ENCODE measurements at places on chromosomes 13 and 19. TPM values are rescaled to one million over a fixed set of nuclear protein-coding genes. Genes with fewer than 3 reads are reported as not detected.

DNA sequence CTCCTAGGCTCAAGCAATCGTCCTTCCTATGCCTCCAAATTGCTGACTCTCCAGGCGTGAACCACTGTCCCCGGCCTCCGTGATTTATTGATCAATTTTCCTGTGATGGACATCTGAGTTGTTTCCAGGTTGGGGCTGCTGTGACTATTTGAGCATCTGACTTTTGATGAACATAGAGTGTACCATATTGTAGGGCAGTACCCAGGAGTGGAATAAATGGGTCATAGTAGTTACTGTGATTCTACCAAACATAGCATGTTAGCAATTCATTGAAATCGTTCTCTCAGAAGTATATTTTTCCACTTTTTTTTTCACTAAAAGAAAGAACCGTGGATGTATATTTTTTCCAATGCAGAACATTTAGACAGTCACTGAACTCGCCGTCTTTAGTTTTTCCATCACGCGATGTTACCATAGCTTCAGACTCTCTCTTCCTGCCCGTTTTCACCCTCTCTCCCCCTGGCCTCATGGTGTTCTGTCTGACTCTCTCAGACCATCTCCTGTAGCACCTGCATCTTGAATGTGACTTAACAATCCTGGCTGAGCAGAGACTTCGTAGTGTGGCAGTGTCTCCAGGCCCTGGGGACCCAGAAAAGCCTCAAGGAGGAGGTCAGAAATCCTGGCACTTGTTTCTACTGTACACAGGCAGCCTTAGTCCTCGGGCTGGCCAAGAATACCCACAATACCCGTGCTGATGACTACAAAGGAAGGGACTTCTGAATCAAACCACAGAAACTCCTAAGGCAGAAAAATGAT is 3.2 kb upstream of the RASGRP4 start:
- DNase-seq = no peak

Gene FAAP24
- total RNA-seq = 1.5 TPM

Gene CEACAM1
- total RNA-seq = 7.1 TPM

- DNase-seq = no peak
Measured at GRCh38 chr19:46390866-46391265, 22.5 kb downstream of the CCDC8 start.

- DNase-seq = no peak
Measured at GRCh38 chr19:1063030-1063908, 3.7 kb upstream of the ARHGAP45 start.

DNA sequence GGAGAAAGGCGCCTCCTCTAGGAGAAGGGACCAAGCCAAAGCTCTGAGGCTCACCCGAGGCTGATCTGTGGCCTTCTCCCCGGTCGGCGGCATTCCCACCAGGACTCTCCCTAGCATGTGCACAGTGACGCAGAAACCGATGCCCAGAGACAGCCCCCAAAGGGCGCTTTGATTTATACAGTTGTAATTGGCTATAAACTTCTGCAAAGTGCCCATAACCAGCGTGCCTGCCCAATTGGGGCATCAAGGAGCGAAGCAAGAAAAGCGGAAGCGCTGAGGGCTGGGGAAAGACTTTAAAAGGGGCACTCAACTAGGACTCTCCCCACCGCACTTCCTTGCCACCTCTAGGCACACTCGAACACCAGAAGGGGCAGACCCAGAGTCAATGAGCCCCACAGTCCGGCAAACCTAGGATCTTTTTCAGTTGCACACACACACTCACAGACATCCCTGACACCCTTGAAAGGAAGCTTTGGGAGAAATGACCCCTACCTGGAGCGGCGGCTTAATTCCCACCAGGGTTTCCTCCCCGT is 1.8 kb downstream of the CDX2 start:
- no peak for DNase-seq

GRCh38 chr19:48148576-48148975 is 21.6 kb downstream of the LIG1 start:
- no peak for DNase-seq

Gene PRKCG
- not detected for total RNA-seq

- peak; percentile 61 for DNase-seq
Measured at GRCh38 chr13:70568571-70568970, 460.3 kb upstream of the KLHL1 start.
